ENCODE measurements at places on chromosomes 7 and 10. TPM values are rescaled to one million over a fixed set of nuclear protein-coding genes. Genes with fewer than 3 reads are reported as not detected.
A peak's percentile ranks its signal among the peaks of the same experiment; 100 is the strongest.

The GPR26 gene
- not detected for polyA plus RNA-seq

DNA sequence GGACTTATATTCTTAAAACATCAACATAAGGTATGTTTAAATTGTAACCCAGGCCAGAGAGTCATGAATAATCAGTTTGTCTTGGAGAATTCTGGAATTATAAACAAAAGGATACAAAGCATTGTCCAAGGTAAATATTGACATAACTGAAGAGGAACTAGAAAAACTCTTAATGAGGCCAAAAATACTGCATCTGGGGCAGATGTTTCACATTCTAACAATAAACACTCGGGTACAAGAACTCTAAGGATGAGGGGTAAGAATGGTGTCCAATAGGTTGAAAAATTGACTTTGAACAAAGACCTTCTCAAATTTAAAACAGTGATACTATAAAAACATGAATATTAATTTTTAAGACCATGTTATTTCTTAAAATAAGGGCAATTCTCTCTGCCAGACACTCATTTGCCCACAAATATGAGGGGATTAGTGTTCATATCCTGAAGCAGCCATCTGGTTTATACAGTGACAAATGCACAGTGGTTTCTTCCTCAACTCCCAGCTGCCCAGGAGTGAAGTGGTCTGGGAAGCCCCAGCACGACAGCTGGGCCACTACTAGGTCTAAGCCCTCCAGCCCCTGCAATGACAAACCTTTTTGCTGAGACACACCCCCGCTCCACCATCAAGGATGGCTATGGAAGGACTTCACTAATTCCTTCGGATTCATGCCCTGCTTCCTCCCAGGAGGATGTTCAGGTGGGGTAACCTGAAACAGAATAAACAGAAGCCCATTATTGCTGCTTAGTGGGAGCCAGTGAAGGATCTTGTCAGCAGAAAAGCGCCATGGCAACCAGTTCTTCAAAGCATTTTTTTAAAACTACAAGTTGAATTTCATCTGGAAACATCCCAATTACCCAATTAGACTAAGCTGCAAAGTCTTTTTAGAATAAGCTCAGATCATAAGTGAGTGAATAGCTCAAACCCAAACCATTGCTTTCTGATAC lies 107.5 kb upstream of the ARID5B start:
- DNase-seq = no peak

DNA sequence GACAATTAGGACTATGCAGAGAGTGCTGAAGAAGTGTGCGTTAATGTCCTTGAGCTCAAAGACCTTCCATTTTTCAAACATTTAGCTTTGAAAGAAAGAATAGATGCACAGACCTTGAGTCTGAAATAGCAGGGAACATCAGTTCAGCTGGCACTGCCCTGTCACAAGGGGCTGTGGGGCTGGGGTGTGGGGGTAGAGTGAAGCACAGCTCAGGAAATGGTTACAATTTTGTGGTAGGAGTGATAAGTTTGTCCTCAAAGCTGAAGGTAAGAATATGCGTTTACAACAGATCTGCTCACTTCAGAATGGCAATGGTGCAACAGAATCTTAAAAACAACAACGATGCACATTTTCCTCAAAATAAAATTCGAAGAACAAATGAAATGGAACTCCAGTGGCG lies 33.6 kb downstream of the SMKR1 start:
- no peak for DNase-seq

The DNAJC1 gene
- polyA plus RNA-seq = 22.2 TPM

- peak; percentile 18 for DNase-seq
These were observed 39.1 kb upstream of the PARD3 start for GRCh38 chr10:34854147-34854601.

DNA sequence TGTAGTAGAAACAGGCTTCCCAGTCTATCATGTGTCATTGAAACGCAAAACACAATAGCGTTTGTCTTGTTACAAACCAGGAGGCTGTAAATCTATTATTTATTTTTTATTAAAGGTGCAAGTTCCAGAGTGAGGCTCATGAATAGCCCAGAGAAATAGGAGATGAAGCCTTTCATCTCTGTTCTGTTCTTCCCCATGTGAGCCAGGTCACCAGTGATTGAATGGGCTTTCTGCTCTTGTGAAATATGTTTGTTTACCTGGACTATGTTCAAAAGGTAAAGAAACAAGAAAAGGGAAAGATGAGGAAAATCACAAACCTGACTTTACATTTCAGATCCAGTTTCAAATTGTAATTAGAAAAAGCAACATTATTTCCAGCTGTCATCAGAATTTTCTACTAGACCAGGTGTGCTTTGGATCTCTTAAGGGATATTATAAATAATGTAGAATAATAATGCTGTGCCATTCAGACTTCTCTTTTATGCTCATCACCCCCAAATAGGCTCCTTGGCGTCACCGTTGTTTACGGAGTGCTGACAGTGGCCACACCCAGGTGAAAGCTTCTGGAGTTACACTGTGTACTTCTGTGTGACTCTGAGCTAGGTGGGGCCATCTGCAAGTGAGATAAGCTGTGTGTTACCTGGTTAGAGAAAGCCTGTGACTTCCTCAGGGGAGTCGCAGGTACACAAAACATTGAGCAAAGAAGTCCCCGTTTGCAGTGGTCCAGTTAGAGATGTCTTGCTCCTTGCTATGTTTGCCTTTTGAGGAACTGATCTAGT lies 274.9 kb downstream of the SDK1 start:
- no peak for DNase-seq

DNA sequence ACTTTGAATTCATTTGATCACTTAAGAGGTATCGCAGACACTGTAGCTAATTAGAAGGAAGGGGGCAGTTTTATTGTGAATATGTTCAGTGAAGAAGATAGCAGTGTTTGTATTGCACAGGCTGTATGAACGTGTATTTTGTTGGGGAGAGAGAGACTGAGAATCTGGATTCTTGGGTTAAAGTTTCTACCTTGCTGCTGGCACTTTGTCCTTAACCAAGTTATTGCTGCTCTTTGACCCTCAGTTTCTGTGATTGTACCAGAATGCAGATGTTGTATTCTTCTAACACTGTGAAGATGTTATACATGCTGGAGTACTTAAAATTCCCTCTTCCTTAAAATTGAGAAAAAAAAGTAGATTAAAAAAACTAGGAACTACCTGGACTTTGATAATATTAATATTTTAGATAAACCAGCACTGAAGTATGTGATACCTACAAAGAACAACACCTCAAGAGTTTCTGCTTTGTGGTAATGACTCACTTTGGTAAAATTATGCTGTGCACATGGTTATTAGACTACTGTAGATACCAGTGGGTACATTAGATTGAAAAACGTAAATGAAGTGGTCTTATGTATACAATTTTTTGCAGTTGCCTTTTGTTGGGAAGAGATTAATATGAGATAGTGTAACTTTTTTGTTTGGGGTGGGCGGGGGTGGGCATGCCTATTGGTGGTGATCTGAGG lies 321.3 kb downstream of the AUTS2 start:
- DNase-seq = no peak

- no peak for DNase-seq
These were observed 699.4 kb upstream of the GALNT17 start for GRCh38 chr7:70432567-70433001.

- no peak for DNase-seq
These were observed 12.9 kb downstream of the BAG3 start for GRCh38 chr10:119663866-119664698.

The OR9A2 gene
- polyA plus RNA-seq = not detected

- DNase-seq = no peak
These were observed 168.3 kb downstream of the PRKAG2 start for GRCh38 chr7:151708610-151709009.

DNA sequence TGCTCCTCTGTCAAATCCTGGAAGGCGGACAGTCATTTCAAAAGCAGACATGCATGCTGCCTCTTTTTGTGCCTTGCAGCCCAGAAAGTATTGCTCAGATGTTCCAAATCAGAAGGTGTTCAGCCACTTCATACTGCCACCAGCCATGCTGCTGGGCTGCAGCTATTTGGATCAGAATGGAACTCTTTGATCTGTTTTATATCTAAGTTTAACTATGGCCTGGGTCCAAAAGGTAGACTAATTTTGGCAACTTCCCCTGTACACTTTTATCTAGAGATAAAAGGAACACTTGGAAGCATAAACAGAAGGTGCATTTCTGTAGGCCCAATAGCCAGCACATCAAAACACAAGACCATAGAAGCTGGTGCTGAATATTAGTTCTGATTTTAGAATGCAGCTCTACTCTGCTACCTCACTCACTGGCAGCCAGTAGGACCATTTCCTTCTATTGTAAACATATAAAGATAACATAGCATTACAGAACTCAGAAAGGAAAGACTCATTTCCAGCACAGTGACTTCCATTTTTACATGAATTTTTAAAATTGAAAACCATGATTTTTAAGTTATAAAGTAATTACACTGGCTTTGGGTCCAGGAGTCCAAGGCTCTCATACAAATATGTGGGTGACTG lies 143.1 kb upstream of the CAV2 start:
- no peak for DNase-seq

The IFIT5 gene
- 11.2 TPM for polyA plus RNA-seq

The HECW1 gene
- polyA plus RNA-seq = 3.2 TPM

- DNase-seq = no peak
These were observed 267.2 kb downstream of the PAXIP1 start for GRCh38 chr7:154735766-154736165.

GRCh38 chr10:78778444-78779338 lies 290.1 kb upstream of the ZMIZ1 start:
- DNase-seq = no peak

The SNCG gene
- 4.6 TPM for polyA plus RNA-seq
